ENCODE measurements at places on chromosomes 6 and 20.

DNA sequence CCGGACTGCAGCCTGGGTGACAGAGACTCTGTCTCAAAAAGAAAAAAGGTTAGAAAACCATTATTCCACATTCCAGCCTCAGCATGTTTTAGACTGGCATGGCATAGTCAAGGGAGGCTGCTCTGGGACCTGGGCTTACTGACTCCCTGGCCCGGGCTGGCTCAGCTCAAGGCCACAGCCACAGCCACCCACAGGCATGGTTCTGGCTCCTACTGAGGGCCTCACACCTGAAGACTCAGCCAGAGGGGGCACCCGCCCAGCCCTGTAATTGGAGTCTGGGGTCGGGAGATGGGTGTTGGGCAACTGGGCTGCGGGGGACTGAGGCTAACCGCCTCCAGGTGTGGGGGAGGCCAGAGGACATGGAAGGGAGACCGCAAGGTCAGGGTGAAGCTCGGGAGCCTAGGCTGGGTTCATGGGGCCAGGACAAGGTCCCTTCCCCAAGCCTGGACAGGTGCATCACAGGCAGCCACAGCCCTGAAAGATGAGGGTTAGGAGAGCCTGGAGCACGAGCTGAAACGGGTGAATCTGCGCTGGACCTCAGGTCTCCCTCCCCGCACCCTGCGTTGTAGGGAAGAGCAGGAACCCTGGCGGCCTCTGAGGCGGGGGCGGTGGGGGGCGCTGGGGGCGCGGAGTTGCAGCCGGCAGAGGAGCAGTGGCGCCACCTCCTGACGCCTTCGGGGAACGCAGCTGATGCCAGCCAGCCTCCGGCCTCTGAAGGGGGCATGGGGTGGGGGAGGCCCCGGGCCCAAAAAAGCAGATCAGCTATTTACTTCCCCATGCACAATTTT is 67.7 kb upstream of the SRSF6 start:
- DNase-seq = no peak

DNA sequence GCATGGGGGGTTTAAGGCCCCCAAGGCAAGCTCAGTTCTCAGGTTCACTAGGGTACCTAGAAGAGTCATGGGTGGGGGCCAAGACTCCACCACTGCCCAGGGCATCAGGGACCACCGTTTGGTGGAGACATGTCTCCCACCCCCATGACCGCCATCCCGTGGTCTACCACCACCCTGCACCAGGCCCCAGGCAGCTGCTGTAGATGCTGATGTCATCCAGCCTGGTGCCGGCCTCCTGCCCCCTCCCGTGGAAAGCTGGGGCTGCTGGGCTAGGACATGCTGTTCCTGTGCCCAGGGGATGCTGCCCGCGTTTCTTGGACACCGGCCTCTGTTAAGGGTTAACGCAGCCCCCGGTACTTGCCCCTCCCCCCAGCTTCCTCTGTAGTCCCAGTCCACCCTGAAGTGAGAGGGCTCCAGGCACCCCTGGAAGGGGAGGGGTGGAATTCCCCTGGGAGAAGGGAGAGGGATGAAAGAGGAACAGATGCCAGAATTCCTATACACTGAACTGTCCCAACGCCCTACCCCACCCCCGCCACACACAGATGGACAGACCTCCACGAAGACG is 587 bp downstream of the IP6K3 start:
- no peak for DNase-seq

- no peak for DNase-seq
Observed at GRCh38 chr6:125316621-125317020, 14.9 kb upstream of the HDDC2 start.

DNA sequence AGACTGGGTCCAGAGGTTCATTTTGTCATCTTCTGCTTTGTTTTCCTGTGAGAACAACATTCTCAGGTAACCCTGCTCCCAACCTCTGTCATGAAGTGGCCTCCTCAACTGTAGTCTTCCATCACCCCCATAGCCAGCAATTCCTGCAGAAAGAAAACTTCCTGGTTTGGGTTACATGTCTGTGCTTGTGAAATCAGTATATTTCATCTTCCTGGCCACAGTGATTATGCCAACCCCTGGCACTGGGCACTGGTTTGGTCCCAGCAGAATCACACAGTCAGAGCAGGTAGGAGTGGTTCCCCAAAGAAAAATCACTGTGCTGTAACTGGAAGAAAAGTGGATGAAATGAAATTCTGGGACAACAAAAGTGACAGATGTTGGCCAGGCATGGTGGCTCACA is 52.5 kb downstream of the CRYBG1 start:
- DNase-seq = no peak

GRCh38 chr6:90368601-90369000 is 72.0 kb upstream of the BACH2 start:
- DNase-seq = peak; percentile 41

GRCh38 chr6:166476061-166476591 is 93.4 kb upstream of the MPC1 start:
- DNase-seq = no peak

GRCh38 chr6:111591370-111591900 is 14.2 kb downstream of the TRAF3IP2 start:
- DNase-seq = peak; percentile 99

DNA sequence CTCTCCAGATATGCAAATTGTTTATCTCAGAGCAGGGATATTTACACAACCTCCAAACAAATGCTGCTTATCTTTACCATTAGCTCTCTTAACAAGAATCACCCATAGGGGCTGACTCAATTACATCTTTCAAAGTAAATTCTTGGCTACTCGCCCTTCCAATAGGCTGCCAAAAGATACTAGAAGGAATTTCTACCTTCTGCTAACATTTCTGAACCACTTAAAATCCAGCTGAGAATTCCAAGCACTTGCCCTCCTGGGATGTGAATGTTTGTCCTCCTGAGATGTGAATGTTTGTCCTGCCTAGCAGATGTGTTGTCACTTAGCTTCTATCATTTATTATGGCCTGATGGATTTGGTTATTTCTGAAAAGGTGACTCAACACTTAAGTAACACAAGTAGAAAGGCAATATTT is 388.0 kb downstream of the GJA1 start:
- peak; percentile 84 for DNase-seq
